GOT3 (cell line): ENCODE measurements at places on chromosomes 13 and 19.

DNA sequence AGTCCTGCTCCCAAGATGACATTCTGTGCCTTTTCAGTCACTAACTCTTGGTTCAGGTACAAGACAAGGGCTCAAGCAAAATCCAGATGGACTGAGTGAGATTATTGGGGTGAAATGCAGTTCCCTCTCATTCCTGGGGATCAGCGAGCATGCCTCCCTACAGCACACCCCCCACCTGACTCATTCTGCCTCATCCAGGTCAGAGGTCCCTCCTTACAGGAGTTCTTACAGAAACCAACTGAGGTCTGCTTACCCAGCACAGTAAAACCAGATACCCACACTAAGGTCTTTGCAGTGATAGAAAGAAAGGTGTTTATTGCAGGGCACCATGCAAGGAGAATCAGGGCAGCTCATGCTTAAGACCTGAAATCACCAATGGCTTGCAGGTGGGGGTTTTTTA is 21.6 kb upstream of the MRI1 start:
- DNase-seq, result no peak

- no peak for DNase-seq
Measured at GRCh38 chr13:97851269-97851668, 102.2 kb upstream of the IPO5 start.

GRCh38 chr19:19204181-19204580 is 967 bp upstream of the NR2C2AP start:
- no peak for DNase-seq

DNA sequence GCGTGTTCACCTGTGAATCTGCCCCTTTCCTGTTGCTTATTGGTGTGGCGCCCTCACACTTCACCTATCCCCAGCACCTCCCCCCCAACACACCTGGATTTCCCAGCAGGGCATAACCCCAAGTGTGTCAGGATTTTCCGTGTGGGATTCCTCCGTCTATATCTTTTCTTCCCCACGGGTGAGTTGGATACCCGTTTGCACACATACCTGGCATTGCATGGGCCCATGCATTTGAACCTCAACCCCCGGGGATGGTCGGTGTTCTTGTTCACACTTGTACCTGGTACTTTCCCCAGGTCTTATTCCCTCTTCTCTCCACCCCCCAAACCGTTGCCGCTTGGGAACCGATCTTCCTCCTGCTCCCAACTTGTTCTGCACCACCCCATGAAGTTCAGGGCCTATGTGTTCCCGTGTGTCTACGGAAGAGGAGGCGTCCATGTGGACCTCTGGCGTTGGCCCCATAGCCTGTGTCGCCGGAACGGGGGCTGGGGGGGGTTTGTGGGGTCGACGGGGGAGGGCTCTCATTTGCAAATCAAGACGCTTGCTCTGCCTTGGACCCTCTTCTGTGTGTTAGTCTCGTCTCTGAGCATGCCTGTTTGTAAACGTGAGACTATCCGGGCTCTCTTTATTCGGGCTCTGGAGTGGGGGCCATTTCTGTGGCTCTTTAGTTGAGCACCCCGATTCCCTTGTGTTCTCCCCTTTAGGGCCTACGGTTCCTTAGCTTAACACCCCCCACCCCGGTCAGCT is 1.7 kb downstream of the PRR12 start:
- DNase-seq, result no peak

GRCh38 chr13:113393226-113393562 is 29.3 kb upstream of the GRTP1 start:
- no peak for DNase-seq

- no peak for DNase-seq
Measured at GRCh38 chr19:19371059-19371458, 34.4 kb upstream of the GATAD2A start.

GRCh38 chr19:37346091-37346490 is 24.8 kb upstream of the ZNF527 start:
- DNase-seq, result no peak

DNA sequence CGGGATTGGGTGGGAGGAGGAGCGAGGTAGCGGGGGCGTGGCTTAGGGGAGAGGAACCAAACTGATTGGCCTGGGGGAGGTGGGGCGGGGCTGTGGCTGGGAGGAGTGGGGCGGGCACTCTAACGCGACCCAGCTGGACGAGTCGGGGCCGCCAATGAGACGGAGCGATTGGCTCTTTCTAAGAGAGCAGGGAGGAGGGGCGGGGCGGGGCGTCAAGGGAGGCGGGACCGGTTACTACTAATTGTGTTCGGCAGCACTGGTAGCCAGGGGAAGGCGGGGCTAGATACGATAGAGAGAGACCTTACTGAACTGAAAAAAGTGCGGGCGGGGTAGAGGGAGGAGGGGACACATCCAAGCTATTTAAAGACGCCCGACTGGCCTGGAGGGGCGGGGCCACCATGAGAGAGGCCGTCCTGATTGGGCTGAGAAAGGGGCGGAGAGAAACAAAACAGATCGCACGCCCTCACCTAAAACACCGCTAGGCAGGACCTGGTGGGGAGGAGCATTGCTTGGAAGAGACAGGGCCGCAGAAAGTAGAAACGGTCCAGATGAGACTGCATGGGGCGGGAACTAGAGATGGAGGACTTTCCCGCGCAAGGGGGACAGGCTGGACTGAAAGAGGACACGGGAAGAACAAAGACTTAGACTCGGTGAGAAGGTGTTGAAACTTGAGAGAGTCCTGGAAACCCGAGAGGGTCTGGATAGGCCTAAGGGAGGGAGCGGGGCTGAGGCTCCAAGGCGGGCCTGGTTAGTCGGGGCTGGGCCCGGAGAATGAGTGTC is at the start of gene KCNC3:
KCNC3 (minus strand) TSS at position 232 of the 780 bp plus-strand sequence. CDS start 295 bp downstream, outside the sequence.
- DNase-seq, result peak; percentile 73

DNA sequence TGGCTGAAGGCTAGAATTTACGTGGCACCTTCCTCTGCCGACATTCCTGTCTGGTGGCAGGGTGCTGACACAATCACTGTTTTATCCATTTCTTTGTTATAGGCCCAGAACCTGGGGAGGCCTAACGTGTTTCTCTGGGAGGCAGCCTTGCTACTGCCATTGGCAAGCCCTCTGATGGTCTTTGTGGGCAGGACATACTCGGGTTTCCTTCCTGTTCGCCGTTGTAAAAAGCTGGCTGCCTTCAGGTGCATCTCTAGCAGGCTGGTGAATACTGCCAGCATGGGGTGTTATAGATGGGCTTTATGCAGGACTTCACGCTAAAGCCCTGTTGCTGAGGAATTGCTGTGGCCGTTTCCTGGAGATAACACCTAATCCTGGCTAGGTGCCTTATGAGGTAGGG is 28.1 kb downstream of the B3GLCT start:
- DNase-seq, result no peak

DNA sequence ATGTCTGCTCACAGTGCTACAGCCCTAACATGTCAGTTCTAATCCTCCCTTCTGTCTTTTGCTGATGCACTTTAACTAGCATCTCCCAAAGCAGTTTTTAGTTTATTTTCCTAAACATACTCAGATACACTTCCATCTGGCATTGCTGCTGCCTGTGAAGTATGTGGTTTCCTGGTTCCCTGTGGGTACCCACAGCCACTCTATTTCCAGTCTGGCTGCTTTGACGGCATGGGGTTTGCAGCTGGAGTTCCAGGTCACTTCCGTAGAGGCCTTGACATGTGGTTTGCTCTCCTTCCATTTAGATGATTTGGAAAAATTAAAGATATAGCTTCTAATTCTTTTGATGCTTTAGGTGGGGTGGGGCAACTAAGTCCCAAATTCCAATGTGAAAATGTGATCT is 375.5 kb downstream of the PCDH20 start:
- DNase-seq, result no peak

DNA sequence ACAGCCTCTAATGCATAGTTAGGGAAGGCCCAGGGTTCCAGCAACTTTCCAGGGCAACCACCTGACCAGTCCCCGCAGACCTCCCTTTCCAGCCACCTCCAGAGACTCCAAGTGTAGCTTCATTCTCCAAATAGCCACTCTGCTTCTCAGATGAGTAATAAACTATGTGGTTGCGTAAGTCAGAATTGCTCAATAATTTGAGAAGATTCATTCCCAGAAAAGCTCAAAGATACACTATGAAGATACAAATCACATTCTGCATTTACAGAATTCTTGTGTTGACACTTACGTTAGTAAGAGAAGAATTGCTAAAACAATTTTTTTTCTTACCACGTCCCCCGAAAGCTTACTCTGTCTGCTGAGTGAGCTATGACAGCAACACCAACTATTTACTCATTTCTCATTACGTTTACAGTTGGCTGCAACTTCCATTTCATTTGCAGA is 8.2 kb upstream of the LATS2 start:
- no peak for DNase-seq

DNA sequence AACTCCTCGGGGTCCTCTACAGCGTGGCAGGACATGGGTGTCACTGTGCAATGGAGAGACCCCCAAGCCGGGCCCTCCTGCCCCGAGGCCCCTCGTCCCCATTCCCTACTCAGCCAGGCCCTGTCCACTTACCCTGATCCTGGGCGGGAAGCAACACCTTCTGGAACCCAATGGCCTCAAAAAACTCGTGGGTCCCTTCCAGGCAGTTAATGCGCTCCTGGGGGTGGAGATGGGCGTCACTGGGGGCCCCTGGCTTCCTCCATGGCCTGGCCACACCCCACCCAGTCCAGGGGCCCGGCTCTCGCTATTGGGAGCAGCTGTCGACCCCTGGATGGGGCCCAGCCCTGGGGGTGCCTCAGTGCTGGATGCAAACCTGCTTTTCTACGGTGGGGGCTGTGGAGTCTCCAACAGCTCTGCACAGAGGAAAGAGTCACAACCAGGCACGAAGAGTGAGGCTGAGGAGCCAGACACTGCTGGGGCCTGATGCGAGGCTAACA is 10.8 kb downstream of the UBXN6 start:
- no peak for DNase-seq

DNA sequence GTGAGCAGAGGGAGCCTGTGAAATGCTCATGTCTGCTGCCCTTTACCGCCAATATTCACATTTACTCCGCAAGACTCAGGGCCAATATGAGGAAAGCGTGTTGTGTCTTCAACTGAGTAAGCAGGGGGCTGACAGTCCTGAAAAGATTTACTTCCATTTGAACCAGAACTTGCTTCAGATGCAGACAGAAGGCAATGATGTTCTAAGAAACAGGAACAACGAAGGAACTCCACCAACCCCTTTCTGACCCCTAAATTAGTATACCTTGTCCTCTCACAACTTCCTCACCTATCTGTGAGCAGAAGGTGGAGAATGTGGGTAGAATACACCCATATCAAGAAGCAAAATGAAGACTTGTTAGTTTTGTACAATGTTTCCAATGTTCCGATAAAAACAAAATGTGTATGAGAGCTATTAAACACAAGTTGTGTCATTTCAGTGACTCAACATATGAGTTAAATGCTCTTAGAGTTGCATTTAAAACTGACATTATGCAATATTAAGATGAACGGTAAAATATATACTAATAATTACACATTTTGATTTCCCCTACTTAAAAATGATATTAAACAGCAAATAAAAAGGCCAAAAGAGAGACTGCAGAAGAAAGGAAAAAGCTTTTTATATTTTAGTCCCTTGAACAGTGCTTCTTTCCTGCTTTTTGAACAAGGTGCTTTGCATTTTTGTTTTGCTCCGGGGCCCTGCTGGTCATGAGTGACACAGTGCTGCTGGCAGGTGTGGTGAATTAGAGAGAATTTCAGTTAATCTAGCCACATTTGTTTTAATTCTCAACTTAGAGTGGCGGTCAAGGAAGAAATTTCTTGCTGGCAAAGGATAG is 16.0 kb downstream of the TMEM272 start:
- no peak for DNase-seq
